ENCODE measurements at places on chromosomes 1 and 21.

DNA sequence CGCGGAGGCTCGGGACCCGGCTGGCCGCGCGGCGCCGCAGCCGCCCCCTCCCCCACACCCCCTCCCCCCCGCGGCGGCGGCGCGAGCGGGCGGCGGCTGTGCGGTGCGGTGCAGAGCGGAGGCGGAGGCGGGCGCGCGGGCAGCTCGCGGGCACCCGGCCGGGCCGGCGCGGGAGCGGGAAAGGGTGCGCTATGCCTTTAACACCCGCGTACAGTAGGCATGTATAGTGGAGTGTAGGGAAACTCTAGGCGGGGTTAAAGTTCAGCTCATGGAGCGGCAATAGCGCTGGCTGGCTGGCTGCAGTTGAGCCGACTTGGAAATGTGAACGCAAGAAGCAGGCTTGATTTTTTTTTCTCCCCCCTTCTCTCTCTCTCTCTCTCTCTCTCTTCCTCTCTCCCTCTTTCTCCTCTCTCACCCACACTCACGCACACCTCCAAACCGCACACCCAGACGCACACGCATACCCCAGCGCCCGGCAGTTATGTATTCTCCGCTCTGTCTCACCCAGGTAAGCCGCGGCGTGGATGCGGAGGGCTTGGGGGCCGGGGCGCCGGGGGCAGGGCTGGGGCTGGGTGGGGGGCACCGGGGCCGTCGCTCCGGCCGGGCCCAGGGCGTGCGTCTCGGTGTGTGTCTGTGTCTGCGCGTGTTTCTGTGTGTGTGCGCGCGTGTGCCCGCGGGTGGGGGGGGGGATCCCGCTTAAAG lies at the start of gene NFIA:
Gene NFIA, plus strand, starts transcription at position 251 of the 702 bp plus-strand sequence.
- peak; percentile 81 for DNase-seq

DNA sequence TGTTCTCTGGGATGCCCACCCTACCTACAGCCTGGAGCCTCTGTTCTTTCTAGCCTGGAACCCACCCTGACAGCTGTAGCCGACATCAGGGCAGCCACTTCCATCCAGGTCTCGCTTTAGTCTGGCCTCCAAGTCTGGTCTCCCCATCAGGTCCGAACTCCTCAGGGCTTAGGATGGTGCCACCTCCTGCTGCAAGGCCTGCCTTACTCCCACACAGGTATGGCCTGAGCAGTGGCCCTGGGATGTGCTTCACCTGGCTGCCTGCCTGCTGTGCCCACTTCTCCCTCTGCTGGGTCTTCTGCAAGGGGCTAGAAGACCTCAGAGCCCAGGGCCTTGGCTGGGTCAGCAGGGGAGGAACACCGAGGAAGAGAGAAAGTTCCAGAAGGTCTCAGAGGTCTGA lies 35.7 kb upstream of the MAGOH start:
- DNase-seq = peak; percentile 42

GRCh38 chr1:22880174-22880601 lies 92.5 kb downstream of the LACTBL1 start:
- DNase-seq = no peak

GRCh38 chr1:184476187-184476586 lies 89.4 kb downstream of the C1orf21 start:
- no peak for DNase-seq

DNA sequence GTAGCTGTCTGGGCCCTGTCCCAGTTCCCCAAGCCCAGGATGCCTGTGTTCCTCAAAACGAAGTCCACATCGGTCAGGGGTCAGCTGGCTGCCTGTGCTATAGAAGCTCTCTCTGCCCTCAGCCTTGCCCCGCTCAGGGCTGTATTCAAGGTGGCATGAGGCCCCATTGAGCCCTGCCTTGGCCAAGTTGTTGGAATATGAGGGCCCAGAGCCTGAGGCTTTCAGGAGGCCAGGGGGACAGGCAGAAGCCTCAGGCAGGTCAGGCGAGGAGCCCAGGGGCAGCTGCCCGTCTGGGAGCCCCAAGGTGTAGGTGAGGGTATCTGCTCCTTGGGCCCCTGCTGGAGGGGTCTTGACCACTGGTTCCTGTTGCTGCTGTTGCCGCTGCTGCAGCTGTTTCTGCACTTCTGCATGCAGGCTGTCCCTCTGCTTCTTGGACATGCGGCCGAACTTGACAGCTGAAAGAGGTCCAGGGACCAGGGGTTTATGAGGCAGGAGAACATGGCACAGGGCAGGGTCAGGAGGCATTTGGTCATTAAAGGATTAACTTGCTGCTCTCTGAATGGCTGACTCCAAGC lies 9.8 kb upstream of the LINGO4 start:
- DNase-seq = no peak

GRCh38 chr21:31922881-31923280 lies 50.1 kb downstream of the HUNK start:
- DNase-seq = no peak

DNA sequence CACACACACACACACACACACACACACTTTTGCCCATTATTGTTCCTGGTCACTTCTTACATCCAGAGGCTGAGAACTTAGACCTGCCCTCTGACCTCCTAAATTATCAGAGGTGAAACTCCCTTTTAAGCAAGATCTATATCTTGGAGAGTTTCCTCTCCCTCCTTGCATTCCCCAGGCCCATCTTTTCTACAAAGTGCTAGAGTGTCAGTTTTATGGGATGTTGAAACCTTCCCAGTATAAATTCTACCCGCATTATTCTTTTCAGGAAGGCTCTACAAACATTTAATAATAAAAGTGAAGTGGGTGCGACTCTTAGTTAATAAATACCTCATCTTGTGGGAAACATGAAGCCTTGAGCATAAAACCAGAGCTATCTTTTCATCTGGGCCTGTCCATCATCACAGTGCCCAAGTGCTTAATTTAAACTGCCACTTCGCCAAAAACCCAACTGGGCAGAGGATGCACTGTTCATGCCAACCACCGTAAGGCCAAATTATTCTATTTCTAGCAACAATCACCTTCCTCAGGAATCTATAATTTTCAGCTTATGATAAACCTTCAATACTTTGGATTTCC lies 458.2 kb upstream of the RUNX1 start:
- DNase-seq = no peak

DNA sequence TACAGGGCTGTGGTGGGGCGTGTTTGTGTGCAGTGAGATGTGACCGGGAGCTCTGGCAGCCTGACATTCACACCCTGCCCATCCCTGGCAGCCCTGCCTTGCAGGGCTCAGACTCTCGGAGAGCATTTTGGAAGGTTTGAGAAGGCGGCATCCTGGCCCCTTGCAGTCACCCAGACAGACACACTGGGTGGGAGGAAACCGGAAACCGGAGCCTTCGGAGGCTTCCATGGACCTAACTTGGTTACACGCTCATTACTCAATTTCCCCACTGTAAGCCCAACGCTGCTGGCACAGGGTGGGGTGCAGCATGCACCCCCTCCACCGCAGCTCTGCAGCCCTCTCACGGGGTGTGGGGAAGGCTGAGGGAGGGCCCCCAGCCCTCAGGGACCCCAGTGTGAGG lies 22.2 kb upstream of the RSPO1 start:
- no peak for DNase-seq

DNA sequence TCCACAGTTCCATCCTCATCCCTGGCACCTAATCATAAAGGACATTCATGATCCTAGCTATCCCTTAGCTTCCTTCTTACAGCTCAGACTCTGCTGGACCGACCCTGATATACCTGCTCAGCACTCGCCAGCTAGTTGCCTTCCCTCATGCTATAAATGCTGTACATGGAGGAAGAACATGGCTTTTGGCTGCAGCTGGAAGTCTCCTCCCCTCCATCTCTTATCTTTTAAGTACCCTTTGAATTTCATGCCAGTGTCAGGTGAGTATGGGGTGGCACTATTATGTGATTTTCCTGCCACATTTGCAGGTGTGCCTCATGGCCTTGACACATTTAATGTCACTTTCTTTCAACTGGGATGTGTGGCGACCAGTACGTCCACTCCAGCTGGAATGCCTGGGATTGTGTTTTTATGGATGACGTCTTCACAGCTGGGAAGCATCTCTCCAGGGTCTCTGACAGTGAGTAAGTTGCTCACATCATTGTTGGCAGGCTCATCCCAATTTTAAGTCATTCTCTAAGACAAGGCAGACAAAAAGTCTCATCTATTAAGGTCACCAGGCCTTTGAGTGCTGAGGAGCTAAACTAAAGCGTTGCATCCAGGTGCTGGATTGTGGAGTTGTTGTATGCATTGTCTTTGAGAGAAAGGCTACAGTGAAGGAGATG lies 43.4 kb downstream of the RUNX1 start:
- no peak for DNase-seq

DNA sequence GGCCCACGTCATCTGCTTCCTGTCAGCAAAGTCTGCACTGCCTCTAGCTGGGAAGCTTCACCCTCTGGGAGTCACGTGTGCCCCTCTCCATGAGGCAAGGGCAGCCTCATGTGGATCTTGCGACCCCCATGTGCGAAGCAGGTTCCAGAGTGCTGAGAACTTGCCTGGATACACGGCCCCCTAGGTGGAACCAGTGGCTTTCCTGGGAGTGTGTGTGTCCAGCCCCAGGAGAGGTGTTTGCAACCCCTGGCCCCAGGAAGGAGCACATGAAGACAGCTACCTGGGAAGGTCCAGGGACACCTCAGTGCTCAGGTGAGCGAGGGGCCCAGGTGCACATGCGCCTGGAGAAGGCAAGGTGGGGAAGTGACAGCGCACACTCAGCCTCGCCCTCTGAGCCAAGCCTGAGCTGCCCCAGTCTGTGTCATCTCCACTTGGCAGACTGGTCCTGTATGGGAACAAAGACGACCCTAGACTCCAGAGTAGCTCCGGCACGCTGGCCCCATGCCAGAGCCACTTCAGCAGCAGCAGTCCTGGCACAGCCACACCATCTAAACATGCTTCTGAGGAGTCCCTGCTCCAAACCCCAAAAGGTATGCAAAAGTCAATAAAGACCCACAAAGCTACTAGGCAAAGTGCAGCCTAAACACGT lies 8.9 kb downstream of the LSS start:
- DNase-seq = no peak

DNA sequence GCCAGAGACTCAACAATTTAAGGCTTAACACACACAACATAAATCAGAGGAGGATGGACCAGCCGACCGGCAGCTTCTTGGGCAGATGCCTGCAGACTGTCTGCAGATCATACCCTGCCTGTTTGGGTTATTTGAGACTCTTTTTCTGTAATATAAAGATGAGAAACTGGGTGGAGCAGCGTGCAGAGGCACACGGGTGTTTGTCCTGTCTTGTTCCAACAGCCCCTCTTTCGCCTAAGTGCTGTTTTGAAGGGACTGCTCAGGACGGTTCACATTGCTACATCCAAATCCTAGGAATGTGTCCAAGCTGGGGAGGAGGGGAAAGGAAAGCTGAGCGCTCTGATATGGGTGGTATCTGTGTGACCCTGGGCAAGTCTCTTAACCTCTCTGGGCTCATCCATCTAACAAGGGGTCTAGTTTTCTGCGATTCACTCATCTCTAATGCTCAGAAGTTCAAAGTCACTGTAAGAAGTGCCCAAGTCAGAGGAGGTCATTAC lies 149.9 kb downstream of the CLIC6 start:
- DNase-seq = no peak

GRCh38 chr1:204041232-204041767 lies 31.6 kb upstream of the SOX13 start:
- DNase-seq = peak; percentile 52

DNA sequence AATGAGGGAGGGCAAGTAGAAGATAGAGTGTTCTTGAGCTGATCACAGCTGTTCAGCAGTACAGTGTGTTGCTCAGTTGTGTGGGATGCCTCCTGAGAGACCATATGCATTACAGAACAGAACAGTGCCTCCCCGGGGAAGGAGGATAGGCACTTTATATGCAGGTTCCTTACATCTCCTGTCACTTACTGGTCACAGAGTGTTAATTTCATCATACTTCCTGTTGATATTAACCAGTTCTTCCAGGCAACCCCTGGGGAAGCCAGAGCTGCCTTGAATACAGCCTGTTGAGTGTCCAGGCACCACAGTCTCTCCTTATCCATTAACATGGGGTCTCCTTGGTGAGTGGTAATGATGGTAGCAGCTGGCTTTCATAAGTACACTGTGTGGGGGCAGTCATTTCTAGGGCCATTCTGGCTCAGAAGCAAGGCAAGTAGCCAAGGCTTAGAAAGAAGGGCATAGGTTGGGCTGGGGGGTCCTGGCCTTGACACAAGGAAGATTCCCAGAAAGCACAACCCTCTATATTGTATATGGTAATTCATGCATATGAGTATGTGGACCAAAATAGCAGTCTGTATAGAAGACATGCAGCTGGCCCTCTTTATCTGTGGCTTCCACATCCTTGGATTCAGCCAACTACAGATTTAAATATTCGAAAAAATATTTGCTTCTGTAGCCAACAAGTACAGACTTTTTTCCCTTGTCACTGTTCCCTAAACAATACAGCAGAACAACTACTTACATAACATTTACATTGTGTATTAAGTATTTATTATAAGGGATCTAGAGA lies 142.4 kb downstream of the ZP4 start:
- no peak for DNase-seq

GRCh38 chr1:234848972-234849649 lies 239.1 kb upstream of the IRF2BP2 start:
- DNase-seq = no peak

- DNase-seq = no peak
Observed at GRCh38 chr21:42649122-42650032, 4.0 kb upstream of the PDE9A start.

DNA sequence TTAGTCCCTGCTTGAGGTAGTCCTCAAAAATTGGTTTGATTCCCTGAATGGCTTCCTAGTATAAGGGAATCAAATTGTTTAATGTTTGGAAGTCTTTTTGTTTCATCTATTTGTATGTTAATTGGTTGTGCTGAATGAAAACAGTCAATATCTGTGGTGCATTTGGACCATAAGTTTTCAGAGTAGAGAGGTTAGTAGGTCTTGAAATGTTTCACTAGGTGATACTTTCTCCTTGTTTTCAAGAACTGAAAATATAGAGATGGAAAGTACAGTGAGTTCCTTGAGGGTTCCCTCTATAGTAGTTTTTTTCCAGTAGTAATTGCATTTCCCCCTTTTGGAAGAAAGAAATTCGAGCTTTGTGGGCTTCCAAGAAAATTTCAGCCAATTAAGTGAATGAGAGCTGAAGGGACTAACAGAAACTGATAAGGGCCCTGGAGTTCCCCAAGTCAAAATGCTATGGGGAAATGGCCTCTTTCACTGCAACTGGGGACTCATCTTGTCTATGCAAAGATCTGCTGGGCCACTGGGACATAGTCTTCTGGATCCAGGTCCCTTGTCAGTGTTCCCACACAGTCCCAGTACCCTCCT lies 18.6 kb upstream of the CEP350 start:
- no peak for DNase-seq

GRCh38 chr1:25245809-25246599 lies 1.2 kb downstream of the RSRP1 start:
- DNase-seq = no peak

DNA sequence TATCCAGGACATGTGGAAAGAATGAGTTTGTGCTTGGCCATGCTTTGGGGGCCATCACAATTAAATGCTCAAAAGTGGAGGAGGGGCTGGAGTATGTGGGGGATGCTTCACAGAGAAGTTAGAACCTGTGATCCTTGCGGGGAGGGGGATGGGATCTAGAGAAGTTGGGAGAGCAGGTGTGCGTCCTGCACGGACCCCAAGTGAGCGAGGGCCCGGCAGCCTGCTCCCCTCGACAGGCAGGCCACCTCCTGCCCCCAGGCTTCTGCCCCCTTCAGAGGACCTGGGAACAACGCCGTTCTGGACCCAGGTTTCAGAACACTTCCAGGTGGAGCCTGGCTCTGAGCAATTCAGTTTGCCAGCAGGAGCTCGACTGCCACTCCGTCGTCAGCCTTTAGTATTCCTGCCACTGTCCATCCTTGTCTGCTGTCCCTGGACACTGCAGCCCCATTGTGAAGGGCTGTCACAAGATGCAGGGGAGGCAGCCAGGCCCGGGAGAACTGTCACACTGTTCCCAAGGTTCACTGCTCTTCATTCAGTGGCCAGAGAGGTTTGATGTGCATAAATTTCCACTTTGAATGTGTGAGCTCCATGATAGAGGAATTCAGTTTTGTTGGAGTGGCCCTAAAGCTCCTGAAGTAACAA lies 112.2 kb downstream of the DHRS3 start:
- DNase-seq = no peak

All from tibial artery (tissue), 4 donors.